NCI-H1694 treated with DMSO at 0.1 percent for 48 hours (cell line): ENCODE measurements at places on chromosomes 16 and 17.

DNA sequence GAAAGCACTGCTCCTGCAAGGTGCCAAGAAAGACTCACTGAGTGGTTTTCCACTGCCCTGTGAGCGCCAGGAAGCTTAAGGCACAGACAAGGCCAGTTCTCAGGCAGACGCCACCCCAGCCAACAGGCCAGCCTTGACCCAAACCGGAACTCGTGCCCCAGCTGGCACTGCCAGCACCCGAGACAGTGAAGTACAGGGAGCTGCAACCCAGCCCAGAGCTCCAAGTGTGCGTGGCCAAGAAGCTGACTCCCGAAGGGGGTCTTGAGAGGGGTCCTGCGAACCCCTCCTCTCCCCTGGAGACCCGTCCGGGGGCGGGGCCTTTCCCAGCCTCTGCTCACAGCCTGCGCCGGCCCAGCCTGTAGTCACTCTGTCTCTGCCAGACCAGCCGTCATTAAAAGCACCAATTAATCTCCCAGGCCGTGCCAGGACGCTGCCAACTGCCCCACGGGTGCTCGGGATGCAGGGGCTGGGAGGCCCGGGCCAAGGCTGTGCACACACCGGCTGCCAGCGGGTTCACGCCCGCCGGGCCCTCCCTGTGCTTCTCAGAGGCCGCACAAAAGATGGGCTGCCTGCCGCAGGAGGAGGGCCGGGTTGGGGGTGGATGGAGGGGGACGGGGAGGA, 4.4 kb upstream of the SOX8 start:
- DNase-seq: no peak

DNA sequence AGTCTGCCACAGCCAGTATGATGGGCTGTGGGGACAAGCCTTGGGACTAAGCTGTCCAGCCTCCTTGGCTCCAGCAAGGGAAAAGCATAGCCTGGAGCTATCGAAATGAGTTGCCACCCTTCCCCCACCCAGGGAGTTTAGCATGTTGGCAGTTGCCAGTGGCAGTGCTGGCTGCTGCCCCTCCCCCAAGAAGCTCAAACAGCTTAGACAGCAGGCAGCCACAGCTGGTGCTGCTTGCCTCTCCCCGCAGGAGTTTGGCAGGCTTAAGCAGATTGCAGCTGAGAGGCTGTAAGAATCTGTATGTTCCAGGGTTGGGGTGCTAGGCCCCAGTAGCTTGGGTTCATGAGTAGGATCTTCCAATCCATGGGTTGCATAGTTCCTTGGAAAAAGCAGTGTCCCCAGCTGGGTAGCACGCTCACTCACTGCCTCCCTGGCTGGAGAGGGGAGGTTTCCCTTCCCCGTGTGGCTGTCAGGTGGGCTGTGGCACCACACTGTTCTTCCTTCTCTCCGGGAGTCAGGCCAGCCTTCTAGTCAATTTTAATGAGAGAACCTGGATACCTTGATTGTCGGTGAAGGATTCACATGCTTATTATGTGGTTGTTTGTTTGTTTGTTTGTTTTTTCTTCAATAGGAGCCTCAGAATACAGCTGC, 506.1 kb downstream of the CDH11 start:
- peak; percentile 77 for DNase-seq

- no peak for DNase-seq
Measured at GRCh38 chr17:70414300-70414699, 245.0 kb downstream of the KCNJ2 start.

- DNase-seq: no peak
Measured at GRCh38 chr17:49916854-49917515, 52.0 kb upstream of the DLX4 start.

DNA sequence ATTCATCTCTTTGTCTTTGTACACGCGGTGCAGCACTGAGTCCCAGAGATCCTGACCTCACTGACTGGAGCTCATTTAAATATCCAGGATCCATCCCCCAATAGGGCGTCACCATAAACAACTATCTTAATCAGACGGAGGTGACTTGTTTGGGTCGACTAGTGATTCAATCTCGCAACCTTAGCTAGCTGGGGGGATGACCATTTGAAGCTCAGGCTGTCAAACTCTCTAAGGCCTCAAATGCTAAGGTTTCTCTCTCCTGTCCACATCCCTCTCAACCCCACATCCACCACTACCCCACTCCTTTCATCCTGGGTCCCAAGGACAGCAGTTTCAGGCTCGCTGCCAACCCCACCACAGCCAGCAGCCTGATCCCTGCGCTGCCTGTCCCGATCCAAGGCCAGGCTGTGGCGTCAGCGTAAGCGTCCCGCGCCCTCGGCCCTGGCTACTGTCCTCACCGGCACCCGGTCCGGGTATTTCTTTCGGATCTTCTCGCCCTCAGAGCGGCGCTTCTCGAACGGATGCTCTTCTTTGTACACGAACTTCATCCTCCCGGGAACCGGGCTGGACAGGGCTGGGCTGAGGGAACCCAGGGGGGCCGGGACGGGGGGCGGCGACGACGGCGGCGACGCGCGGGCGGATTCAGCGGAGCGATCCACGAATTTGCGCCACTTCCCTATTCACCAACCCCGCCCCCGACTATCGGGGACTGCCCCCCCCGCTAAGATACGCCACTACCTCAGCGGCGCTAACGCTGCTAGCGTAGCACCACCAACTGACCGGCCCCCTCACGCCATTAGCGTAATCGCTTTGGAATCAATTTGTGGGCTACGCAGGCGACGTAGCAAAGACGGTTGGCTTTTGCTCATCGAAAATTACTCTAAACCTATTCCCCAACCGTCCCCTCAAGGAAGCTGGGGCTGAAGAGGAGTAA, at the start of gene GABARAP:
GABARAP (minus strand) TSS at position 667 of the 934 bp plus-strand sequence; CDS start at position 548, 119 bp downstream.
- peak; percentile 80 for DNase-seq

DNA sequence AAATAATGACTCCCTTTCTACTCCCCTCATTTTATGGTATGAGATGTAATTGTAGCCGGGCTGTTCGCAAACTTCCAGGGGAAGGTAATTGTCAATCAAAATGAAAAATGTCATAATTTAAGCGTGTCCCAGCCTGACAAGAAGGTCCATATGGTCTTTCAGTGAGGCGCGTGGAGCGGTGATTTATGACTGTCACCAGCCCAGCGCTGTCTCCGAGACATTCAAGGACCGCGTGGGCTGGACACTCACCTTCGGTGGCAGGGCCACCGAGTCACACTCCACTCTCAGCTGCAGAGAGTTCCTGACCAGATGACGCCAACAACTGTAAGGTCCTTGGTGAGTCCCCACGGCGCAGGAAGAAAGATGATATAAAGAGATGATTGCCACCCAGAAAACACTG, 157.7 kb upstream of the TNRC6C start:
- DNase-seq: peak; percentile 92

DNA sequence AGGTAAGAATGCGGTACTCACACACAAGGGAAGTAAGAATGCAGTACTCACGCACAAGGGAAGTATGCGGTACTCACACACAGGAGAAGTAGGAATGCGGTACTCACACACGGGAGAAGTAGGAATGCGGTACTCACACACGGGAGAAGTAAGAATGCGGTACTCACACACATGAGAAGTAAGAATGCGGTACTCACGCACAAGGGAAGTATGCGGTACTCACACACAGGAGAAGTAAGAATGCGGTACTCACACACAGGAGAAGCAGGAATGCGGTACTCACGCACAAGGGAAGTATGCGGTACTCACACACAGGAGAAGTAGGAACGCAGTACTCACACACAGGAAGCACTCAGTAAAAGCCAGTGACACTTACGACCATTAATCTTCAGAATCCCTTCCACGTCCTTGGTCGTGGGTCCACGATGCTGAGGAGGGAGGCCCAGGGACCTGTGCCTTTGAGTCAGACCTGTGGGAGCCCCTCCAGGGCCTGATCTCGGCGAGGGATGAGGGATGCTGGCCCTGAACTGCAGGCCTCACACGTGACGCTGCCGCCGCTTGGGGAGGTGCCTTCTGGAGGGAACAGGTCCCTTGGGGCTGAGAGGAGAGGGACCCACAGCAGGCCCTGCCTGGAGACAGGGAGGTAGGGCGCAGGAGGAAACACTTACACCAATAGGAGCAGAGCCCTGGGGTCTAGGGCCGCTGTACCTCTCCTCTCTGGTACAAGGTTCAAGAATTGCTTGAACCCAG, 20.2 kb downstream of the ABR start:
- DNase-seq: no peak

DNA sequence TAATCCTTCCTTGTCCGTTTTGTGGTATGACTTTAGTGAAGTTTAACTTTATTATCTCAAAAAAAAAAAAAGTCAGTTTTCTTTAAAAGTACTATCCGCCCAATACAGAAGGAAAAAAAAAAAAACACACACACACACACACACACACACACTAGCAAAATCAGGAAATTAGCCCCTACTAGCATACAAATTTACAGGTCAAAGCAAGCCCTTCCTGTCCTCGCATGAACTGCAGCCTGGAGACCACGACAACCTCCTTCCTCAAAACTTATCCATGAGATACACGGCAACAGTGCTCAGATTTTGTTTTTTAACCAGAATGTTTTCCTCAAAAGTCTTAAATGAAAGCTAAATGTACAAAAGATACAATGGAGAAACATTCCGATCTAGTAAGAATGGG, 16.2 kb downstream of the NCOR1 start:
- no peak for DNase-seq

DNA sequence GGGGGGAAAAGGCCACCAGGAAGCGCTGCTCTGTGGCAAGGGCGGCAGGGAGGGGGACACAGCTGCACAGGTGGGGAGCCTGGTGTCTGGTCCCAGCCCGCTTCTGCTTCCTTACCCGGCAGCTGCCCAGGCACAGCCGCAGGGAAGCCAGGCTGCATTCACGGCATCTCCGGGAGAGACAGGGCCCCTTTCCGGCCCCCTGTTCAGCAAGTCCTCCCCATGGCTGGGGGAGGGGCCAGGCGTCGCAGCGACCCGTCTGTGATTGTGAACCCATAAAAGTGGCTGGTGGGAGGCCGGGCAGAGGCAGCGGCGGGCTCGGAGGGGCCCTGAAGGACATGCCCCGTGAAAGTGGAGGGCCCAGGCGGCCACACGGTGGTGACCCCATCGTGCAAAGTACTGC, 28.7 kb downstream of the SOX8 start:
- DNase-seq: no peak

GRCh38 chr17:33073416-33073815, 81.8 kb downstream of the SPACA3 start:
- no peak for DNase-seq

GRCh38 chr16:69111876-69112230, 6.4 kb downstream of the HAS3 start:
- DNase-seq: no peak

DNA sequence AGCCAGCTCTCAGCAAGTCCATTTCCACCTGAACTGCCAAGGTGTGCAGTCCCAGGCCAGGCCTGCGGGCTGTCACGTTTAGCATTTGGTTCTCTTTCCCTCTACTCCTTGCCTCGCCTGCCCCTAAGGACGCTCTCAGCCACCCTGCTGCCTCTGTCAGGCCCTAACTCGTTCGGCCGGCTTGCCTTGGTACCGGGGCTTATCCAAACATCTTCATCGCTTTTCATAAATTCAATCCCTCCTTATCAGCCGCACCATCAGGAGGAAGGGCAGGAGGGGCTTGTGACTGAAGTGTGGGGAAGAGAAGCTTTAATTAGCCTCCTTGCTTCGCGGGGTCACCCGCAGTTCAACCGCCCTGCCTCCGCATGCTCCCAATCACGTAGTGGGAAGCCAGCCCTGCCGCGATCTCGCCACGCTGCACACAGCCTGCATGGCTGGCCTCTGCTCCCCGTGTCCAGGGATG, 231.1 kb downstream of the SOX9 start:
- DNase-seq: no peak

DNA sequence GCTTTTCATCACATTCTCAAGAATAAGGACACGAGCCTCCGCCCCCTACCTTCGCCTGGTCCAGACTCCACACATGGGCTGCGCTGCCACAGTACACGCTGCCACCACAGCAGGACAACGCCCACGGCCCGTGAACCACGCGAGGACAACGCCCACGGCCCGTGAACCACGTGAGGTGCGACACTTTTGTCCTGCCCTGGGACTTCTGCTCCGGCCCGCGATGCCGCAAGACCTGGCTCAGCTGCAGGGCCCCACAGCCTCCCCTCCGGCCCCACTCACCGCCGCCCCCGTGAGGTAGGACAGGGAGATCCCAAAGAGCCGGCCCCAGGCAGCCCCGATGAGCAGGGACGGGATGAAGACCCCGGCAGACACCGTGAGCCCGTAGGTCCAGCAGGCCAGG, 5.9 kb upstream of the CCDC154 start:
- DNase-seq: no peak

DNA sequence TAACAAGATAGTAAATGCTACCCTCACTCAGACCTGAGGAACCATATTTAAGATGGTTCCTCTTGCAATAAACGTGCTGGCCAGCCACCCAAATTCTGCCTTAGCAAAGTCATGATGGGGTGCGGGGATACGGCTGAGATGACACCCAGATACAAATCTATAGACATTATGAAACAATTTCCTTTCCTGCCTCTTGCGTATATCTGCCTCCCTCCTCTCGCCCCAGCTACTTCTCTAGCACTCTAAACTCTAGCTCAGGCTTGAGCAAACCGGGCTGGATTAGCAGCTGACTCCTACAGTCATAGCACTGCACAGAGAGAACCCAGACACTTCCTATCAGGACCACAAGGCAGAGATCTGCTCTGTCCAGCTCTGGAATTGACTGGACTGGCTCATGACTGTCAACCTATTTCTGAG, 22.3 kb downstream of the CD300LF start:
- DNase-seq: no peak

GRCh38 chr17:46958041-46958591, 20.9 kb downstream of the RPRML start:
- DNase-seq: no peak

DNA sequence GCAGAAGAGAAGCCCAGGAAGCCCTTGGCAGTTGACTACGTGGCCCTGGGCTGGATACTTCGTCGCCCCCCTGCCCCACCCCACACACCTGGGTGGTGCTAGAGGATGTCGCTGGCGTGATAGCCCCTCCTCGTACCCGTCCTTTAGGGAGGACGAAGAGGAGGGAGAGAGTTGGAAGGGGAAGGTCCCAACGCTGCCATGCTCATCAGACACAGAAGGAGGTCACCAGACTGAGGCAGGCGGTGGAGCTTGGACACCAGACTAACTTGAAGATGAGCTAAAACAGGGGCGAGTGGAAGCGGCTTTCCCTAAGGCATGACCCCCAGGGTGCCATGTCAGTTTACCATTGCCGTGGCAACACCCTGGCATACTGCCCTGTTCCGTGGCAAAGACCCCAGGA, 11.0 kb downstream of the AIPL1 start:
- DNase-seq: no peak

DNA sequence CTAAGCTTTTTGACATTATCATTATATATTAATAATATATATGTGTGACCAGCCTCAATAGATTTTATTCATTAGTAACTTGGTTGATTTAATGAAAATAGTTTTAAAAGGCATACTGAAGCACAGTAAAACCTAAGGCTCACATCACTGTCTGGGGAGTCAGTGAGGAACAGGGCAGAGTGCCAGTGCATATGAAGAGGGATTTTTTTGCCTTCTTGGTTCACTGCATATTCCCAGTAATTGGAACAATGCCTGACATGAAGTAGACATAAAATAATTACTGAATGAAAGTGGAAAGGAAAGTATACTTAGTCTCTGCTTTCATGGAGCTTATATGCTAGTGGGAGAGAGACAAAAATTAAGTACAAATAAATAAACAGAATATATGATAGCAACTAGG, 81.1 kb downstream of the FTO start:
- no peak for DNase-seq
